ENCODE measurements at places on chromosomes 11 and 22.
A peak's percentile ranks its signal among the peaks of the same experiment; 100 is the strongest.

- no peak for DNase-seq
These were observed 8.9 kb downstream of the PACSIN2 start for GRCh38 chr22:43006016-43006505.

- DNase-seq: no peak
These were observed 50.0 kb downstream of the IGSF9B start for GRCh38 chr11:133906746-133907145.

DNA sequence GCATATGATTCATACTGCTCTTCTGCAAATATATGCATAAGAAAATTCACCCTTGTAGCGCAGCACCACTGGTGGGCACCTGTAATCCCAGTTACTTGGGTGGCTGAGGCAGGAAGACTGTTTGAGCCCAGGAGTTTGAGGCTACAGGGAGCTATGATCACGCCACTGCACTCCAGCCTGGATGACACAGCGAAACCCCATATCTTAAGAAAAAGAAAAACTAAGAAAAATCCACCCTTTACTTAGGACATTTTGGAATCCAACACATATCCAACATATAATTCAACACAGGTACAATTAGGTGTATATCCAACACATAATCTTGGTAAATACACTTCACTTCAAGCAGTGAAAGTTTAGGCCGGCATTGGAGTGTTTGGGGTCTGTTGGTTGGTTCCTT, 255.5 kb upstream of the PITPNB start:
- DNase-seq: no peak

GRCh38 chr22:23246982-23247766, 66.9 kb downstream of the BCR start:
- peak; percentile 17 for DNase-seq

- DNase-seq: no peak
These were observed 24.5 kb downstream of the PISD start for GRCh38 chr22:31637447-31637890.

DNA sequence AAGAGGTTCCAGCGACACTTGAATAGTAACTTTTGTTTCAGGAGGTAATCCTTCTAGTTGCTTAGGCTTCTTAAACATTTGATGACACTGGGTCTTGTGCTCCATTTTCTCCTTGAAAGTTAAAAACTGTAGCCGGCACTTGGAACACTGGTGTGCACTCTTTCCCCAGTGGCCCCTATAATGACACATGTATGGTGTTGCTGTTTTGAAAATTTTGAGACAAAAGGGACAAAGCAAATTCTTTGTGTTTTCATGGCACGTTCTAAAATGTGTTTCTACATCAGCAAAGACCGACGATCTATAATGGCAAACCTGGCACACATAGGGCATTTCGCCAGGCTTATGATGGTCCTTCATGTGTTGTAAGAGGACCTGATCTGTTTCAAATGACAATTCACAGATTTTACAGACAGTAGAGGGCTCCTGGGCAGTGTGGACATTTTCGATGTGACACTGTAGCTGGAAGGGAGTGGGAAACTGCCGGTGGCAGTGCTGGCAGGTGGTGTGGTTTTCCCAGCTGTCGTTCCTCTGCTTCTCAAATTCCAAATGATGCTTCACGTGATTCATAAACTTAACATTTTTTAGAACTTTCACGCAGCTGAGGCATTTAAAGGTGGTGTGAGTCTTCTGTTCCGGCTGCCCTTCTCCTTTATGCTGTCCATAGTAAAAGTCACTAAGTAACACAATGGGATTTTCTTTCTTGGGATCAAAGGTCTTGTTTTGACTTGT, 20.5 kb downstream of the ZNF280B start:
- no peak for DNase-seq

- no peak for DNase-seq
These were observed 57.8 kb upstream of the TENM4 start for GRCh38 chr11:79498667-79499066.

GRCh38 chr11:121965330-121965729, 150.7 kb downstream of the BLID start:
- DNase-seq: no peak

Data from right hindlimb (tissue), 1 donor.